ENCODE measurements at places on chromosomes 1 and 21.
A peak's percentile ranks its signal among the peaks of the same experiment; 100 is the strongest.

DNA sequence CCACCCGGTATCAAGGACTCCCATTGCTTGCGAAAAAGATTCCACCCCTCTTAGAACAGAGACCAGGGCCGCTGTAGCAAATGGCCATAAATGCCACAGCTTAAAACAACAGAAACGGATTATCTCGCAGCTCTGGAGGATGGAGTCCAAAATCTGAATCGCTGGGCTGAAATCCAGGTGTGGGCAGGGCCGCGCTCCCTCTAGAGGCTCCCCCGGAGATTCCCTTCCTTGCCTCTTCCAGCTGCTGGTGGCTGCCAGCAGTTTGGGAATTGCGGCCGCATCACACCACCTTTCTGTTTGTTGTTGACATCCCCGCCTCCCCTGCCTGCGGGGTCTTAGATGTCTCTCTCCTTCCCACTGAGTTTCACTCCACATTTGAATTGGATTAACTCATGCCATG lies 15.6 kb downstream of the PDE9A start:
- peak; percentile 42 for DNase-seq

- no peak for DNase-seq
Observed at GRCh38 chr1:19083081-19083480, 126.6 kb upstream of the IFFO2 start.

DNA sequence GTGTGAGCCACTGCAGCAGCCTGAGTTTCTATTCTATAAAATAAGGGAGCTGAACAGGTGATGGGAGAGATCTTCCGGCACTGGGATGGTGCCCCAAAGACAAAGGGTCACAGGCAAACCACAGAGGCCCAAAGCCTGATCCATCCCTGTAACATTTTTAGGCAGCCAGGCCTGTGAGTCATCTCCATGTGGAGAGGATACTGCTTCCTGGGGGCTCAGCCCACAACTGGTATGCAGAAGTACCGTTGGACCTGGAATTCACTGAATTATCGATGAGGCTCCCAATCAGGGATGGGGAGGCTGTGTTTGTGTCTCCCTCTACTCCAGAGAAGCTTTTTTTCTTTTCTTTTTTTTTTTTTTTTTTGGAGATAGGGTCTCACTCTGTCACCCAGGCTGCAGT lies 48.8 kb upstream of the WASF2 start:
- peak; percentile 78 for DNase-seq

GRCh38 chr1:205150651-205151428 lies 29.1 kb upstream of the RBBP5 start:
- no peak for DNase-seq

DNA sequence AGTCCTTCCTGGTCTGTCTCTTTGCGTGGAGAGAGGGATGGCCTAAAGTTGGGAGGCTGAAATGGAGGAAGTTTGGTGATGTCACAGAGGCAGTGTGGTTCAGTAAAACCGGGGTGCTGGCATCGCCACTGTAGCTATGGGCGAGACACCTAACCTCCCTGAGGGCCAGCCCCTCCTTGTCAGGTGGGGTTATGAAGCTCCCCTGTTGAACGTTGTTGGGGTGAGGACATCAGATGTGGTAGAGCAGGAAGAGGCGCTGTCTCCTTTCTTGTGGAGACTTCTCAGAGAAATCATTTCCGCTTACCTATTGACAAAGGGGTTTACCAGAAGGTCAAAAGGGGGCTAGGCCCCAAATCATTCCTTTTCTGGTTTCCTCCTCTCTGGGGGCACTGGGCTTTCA lies 294.7 kb downstream of the SIPA1L2 start:
- DNase-seq: no peak

GRCh38 chr1:9861360-9861759 lies 37.6 kb upstream of the CLSTN1 start:
- DNase-seq: no peak

DNA sequence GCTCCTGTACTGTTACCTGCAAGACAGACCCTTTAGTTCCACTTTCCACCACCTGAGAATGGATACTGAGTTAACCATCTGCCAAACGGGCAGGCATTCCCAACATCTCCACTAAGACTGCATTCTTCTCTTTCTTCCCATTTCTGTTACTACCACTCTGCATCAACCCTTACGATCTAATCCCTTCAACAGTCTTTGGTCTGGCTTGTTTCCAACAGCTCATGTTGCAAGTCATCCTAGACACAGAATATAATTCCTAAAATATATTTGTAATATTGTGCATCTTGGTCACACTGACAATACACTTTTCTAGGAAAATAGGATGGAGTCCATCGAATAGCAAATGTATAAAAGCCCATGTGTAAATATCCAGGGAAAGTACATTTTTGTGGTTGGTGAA lies 166.7 kb downstream of the SIPA1L2 start:
- DNase-seq: no peak

DNA sequence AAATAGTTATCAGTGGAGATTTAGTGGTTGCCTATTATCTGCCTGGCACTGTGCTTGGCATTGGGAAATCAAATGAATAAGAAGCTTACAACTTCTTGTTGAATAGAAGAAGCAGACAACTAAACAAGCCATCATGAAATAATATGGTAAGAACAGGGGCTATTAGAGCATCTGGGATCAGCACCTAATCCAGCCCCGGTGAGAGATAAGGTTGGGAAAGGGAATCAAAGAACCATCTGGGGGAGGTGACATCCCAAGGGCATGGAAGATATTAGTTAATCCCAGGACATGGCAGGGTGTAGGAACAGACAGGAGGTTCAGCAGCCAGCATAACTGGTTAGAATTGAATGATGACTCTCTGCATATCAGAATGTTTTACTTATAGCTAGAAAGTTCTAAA lies 36.3 kb upstream of the SUCO start:
- DNase-seq: no peak

DNA sequence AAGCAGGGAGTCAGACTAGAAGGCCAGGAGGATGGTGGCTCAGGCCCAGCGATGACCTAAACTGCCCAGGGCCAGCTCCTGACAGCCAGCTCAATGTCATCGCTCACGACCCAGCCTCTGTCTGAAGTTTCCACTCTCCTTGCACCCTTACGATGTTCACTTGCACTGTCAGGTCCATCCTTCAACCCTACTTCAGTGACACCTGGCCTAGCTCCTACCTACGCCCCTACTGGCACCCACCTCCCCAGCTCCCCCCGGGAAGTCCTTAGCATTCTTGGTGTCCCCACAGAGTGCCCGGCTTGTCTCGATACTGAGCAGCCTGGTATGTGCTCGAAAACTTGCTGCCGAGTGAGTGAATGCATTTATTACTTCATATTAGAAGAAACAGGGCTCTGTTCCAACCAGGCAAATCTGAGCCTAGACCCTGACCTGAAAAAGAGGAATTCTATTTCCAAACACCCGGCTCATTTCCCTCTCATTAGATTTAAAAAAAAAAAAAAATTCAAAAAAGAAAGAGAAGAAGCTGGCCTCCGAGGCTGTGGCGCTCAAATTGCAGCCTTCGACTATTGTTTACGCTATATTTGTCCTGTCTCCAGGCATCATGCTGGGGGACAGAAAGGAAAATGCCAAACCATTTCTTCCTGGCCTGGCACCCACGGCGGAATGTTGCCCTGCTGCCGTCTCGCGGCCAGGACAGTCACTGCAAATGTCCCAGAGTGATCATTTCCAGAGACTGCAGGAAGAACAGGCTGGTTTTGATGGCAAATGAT lies 29.8 kb upstream of the LRRC38 start:
- peak; percentile 6 for DNase-seq

- DNase-seq: no peak
Observed at GRCh38 chr1:53163291-53163768, 20.9 kb upstream of the SLC1A7 start.

- no peak for DNase-seq
Observed at GRCh38 chr21:42622284-42622683, 31.1 kb upstream of the PDE9A start.

GRCh38 chr1:69589799-69590198 lies 22.1 kb downstream of the LRRC7 start:
- no peak for DNase-seq

GRCh38 chr1:6007318-6008083 lies 15.3 kb upstream of the NPHP4 start:
- DNase-seq: peak; percentile 47

- peak; percentile 33 for DNase-seq
Observed at GRCh38 chr1:84573481-84573966, 716 bp downstream of the CTBS start.

- DNase-seq: no peak
Observed at GRCh38 chr1:8144323-8144722, 118.2 kb upstream of the ERRFI1 start.

- DNase-seq: peak; percentile 87
Observed at GRCh38 chr21:31220575-31220974, 123.5 kb downstream of the TIAM1 start.

GRCh38 chr1:244207935-244208244 lies 156.8 kb downstream of the ZBTB18 start:
- DNase-seq: peak; percentile 48

DNA sequence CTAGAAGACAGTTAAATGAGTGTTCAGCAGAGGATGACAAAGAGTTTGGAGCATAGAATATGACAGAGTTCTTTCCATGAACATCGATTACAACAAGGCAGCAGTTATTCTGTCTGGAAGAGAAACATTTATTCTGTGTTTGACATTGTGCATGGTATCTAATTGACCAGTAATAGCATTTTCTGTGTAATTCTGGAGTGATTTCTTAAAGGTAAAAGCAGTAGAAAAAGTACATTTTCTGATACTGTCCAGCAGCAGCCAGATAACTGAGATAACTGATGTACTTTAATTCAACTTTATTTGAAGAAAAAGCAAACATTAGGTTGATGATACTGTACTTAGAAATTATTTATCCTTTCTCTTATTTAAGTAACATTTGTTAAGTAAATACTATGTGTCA lies 497.1 kb downstream of the AGBL4 start:
- no peak for DNase-seq

DNA sequence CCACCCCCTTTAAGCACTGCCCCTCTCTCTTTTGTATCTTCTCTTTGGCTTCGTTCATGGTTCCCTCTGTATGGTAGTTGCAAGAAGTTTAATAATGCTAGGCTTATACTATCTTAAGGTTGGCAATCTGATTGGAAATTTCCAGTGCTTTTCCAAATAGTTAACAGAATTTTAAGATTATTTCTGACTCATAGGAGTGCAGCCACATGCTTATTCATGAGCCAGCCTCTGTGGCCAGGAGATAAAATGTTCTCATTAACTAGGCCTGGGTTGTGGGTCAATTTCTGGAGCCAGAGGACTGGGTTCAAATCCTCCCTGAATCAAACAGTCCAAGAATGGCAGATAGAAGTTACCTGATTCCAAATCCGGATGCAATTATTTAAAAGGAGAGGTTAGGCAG lies 103.1 kb downstream of the ATP6V1G3 start:
- peak; percentile 49 for DNase-seq
